ENCODE measurements at places on chromosomes 12 and 14.

GRCh38 chr12:5140190-5140589 is 96.5 kb downstream of the KCNA5 start:
- DNase-seq: no peak

DNA sequence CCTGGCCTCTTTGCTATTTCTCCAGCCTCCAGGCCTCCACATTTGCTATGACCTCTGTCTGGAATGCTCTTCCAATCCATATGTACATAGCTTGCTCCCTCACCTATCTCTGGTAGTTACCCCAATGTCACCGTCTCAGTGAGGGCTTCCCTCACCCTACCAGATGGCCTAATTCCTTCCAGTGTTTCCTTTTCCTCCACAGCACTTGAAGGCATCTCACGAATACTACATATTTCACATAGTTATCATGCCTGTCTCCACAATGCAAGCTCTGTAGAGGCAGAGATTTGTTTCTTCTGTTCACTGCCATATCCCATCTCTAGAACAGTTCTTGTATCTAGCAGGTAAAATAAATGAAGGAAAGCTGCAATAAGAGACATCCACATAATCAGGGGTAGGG is 21.3 kb upstream of the HSP90B1 start:
- DNase-seq: no peak

DNA sequence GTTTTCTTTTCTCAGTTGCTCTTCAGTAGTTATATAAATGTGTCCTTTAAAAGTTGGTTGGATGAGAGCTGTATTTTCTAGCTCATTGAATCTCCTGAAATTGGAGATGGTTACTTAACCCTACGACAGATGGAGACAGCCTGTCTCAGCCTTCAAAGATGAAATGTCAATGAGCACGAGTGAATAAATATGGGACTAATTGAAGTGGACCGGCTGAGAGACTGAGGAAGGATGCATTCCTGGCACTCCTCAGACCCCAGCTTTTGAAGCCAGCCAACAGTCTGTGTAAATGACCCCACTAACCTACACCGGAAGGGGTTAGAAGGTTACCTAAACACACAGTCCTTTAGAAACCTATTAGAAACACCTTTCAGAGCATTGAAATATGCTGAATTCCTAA is 46.6 kb downstream of the PDZRN4 start:
- DNase-seq: no peak

- DNase-seq: no peak
Measured at GRCh38 chr14:88599326-88599725, 36.5 kb downstream of the ZC3H14 start.

DNA sequence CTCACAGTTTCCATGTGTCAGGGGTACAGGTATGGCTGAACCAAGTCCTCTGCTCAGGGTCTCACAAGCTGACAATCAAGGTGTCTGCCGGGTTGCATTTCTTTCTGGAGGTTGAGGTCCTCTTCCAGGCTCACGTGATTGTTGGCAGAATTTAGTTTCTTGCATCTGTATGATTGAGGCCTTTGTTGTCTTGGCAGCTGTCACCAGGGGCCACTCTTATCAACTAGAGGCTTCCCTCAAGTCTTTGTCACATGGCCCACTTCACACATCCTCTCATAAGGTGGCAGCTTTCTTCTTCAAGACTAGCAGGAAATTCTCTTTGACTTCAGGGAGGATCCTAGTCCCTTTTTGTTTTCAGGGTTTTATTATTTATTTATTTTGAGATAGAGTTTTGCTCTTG is 46.0 kb upstream of the FOS start:
- peak; percentile 49 for DNase-seq

GRCh38 chr14:89540009-89540829 is 123.2 kb upstream of the FOXN3 start:
- DNase-seq: no peak

DNA sequence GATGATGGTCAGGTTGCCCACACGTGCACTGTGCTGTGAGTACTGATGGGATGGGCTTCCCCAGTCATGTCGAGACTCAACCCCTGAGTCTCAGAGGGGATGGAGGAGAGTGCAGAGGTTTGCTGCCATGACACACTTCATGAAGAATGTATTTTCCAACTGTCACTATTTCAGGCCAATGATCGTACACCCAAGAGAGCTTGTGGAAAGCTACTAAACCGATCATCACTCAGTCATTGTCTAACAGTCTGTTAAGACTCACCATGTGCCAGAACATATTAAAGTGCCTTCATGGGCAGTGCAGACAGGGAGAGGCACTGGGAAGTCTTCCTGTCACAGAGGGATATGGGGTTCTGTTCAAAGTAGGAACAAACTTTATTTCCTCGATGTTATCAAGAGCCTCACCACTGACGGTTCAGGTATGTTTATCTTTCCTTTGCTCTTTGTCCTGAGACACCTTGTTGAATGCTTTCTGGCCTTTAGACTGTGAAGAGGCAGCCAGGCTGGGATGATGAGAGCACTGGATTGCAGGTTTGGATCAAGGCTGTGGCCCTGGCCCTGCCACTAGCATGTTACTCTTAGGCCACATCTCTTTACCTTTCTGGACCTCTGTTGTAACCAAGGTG is 41.6 kb upstream of the NTF3 start:
- DNase-seq: no peak

- DNase-seq: no peak
Measured at GRCh38 chr12:11748903-11749302, 99.4 kb downstream of the ETV6 start.

DNA sequence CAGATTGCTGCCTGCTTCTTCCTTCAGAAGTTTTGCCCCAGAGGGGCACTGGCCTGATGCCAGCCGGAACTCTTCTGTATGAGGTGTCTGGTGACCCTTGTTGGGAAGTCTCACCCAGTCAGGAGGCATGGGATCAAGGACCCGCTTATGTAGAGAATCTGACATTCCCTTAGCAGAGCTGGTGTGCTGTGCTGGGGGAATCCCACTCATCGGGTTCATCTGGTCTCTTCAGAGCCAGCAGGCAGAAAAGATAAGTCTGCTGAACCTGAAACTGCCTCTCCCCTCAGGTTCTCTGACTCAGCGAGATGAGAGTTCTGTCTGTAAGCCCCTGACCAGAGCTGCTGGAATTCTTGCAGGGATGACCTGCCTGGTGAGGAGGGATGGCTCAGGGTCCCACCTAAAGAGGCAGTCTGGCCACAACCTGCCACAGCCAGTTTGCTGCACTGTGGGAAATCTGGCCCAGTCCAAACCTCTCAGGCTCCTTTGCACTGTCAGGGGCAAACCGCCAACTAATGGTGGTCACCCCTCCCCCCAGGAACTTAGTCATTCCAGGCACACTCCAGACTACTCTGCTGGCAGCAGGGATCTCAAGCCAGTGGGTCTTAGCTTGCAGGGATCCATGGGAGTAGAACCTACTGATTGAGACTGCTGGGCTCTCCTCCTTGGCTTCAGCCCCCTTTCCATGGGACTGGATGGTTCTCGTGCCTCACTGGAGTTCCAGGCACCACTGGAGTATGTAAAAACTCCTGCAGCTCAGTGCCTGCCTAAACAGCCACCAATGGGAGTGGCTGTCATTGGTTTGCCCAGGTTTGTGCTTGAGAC is 4.1 kb downstream of the CLEC2D start:
- peak; percentile 34 for DNase-seq

- DNase-seq: no peak
Measured at GRCh38 chr12:18979401-18980126, 150.0 kb upstream of the PLEKHA5 start.

DNA sequence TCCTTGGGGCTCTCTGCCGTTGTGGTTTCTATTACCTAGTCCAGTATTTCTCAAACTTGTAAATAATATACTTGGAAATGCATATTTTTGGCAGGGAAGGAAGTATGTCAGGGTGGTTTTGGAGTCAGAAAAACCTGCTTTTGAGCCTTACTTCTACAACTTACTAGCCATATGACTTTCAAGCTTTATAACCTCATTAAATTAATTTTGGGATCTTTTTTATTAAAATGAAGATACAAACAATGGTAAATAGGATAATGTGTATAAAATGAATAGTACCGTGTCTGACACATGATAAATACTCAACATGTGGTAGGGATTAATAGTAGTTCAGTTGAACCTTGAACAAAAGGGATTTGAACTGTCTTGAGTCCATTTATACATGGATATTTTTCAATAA is 406.3 kb downstream of the ATP23 start:
- DNase-seq: no peak

DNA sequence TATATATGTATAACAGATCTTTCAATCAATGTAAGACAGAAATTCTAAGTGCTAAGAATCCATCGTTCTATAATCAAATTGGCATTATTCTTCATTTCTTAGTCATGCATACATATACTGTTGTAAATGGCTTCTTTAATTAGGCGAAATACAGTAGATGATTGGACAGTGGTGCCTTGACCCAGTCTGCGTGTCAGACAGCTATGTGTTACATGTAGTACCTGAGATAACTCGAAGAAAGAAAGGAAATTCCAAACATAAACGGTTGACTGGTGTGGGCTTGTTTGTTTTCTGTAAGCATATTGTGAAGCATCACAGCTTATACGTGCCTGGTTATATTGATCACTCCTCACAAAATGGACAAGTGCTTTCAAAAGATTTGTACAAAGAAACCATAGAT is 210.5 kb downstream of the ETNK1 start:
- DNase-seq: no peak

DNA sequence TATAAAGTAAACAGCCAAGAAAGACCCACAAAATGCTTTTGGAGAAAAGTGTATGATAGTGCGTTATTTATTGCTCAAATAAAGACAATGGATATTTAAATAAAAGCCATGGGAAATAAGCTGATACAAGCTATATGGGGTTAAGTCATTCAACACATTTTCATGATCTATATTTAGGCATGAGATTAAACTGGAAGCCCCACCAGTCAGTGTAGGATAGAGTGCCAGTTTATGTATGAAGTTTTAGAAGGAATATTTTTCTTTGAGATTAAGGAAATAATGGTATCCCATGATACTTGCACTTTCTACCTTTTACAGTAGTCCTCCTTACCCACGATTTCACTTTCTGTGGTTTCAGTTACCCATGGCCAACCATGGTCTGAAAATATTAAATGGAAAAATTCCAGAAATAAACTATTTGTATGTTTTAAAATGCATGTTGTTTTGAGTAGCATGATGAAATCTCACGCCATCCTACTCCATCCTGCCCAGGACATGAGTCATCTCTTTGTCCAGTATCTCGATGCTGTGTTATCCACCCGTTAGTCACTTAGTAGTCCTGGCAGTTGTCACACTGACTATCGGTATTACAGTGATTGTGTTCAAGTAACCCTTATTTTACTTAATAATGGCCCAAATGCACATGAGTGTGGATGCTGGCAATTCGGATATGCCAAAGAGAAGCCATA is 22.3 kb downstream of the SYT1 start:
- no peak for DNase-seq

DNA sequence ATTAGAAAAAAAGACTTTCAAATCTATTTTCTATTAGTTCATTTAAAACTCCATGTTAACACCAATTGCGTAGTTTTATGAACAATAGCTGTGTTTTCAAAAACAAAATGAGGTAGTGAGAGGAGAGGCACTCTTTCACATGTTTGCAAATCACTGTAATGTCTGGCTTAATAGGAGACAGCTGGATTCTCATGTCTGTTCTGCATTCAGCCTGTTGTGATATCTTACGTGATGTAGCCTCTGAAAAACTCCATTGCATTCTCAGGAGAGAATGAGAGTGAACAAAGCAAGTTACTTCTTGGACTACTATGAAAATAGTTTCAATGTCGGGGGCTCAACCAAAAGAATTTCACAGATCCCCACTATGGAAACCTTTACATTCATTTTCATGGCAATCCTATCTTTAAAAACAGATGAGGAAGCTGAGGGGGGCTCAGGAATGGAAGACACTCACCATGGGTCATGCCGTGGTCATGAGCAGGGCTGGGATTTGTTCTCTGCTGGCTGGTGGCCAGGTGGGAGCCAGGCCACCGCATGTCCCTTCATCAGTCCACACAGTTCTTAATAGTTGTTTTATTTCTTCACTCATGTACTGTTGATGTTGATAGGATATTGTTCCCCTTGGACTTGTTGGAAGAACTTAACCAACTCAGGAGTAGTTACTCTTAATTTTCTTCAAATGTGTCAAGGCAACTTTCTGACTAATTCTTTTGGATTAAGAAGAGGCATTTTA is 346.2 kb upstream of the FAR2 start:
- DNase-seq: no peak

DNA sequence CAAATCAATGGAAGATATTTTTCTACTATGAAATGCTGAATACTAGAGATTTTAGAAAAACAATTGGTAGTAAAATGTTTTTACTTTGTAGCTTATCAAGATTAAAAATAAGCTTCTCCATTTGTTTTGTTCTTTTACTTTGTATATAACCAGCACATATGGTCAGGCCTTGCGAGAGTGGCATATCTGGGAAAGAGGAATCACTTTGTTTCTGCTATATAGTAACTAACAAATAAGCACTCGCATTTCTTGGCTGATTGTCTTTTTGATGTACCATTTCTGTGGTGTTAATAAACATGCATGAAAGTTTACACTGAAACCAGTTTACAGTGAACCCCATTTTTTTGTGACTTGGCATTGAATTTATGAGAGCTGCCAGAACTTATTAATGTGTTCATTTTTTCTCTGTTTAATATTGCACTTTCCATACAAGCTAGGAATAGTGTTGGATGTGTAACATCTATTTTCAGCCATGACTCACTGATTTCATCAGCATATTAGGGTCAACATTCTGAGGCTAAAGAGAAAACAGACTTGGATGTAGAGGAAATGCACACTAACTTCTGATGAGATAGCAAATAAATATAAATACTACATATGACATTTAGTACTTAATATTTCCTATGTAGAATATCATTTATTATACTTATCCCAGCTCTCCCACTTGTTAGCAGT is 635.5 kb downstream of the KCNH5 start:
- DNase-seq: no peak

DNA sequence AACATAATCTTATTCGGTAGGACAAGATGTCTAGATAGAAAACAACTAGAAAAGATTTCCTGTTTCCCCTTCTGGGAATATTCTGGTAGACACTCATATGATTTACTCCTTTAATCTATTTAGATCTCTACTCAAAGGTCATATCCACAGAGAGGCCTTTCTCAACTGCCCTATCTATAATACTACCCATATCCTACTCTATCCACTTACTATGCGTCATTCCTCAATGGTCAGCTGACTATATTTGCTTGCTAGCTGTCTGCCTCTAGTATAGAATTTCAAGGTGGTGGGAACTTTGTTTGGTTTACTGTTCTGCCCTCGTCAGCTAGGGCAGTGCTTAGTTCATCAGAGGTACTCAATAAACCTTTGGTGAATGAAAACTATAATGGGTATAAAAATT is 157.8 kb upstream of the PKP2 start:
- no peak for DNase-seq

DNA sequence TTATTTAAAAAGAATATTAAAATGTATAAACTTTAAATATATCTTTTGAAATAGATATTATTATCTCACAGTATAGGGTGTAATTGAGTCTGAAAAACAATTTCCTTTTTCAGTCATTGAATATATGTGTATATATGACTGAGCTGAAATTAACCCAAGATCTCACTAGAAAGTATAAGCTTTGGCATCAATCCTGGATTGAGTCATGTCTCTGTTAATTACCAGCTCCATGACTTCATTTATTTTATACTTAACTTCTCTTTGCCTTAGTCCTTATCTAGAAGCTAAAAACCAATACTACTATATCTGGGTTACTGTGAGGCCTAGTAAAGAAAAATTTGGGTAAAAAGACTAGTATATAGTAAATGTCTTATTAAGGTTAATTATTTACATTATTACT is 1020.3 kb downstream of the LRFN5 start:
- no peak for DNase-seq

GRCh38 chr14:60951776-60952435 is 29.0 kb downstream of the TRMT5 start:
- DNase-seq: no peak

Data from activated CD4-positive, alpha-beta T cell treated with anti-CD3 and anti-CD28 coated beads, Interleukin-2, amount 50 U/mL, for 1 hour (primary cell).